ENCODE measurements at places on chromosomes 5 and 9. TPM values are rescaled to one million over a fixed set of nuclear protein-coding genes. Genes with fewer than 3 reads are reported as not detected.

AKNA gene
- total RNA-seq, result 13.4 TPM

SPATA31C1 gene
- total RNA-seq, result 1.4 TPM

HRCT1 gene
- total RNA-seq, result not detected

SLCO6A1 gene
- total RNA-seq, result 4.4 TPM

LCN1 gene
- not detected for total RNA-seq

IRX2 gene
- total RNA-seq, result 42.5 TPM

BAAT gene
- total RNA-seq, result 0.16 TPM

ANKRD18B gene
- total RNA-seq, result 25.0 TPM

PCDHGC4 gene
- total RNA-seq, result 15.9 TPM

PCDHGC3 gene
- 98.2 TPM for total RNA-seq

LRRC26 gene
- total RNA-seq, result 0.48 TPM

PCAT7 gene
- 8.6 TPM for total RNA-seq

BARHL1 gene
- total RNA-seq, result not detected

CDH10 gene
- total RNA-seq, result 4.8 TPM

PCDHA9 gene
- total RNA-seq, result 1.4 TPM

TOR2A gene
- 25.7 TPM for total RNA-seq

ARL10 gene
- 37.2 TPM for total RNA-seq

GABRB2 gene
- 0.21 TPM for total RNA-seq

CBY3 gene
- not detected for total RNA-seq

FAM169A gene
- 11.6 TPM for total RNA-seq

CARD9 gene
- 1.3 TPM for total RNA-seq

TAF1L gene
- total RNA-seq, result not detected

GPR151 gene
- not detected for total RNA-seq

SURF6 gene
- 23.9 TPM for total RNA-seq

P4HA2 gene
- total RNA-seq, result 11.3 TPM

PCDHA7 gene
- 2.3 TPM for total RNA-seq

C9 gene
- total RNA-seq, result not detected

GARIN3 gene
- not detected for total RNA-seq

TLX3 gene
- 0.52 TPM for total RNA-seq

C7 gene
- total RNA-seq, result not detected

JAK2 gene
- 5.0 TPM for total RNA-seq

TMEM252 gene
- total RNA-seq, result not detected

NPR3 gene
- 8.5 TPM for total RNA-seq

ACTBL2 gene
- not detected for total RNA-seq

S1PR3 gene
- total RNA-seq, result 7.5 TPM

ZDHHC11 gene
- total RNA-seq, result 14.5 TPM

TMEM245 gene
- 38.7 TPM for total RNA-seq

OTP gene
- 3.1 TPM for total RNA-seq

TMEM174 gene
- not detected for total RNA-seq

LHX3 gene
- total RNA-seq, result not detected
